ENCODE measurements at places on chromosomes 4 and X.

GRCh38 chr4:152422817-152423320 lies 113.0 kb downstream of the FBXW7 start:
- DNase-seq: no peak

GRCh38 chr4:128449251-128449650 lies 161.6 kb upstream of the PGRMC2 start:
- DNase-seq: no peak

DNA sequence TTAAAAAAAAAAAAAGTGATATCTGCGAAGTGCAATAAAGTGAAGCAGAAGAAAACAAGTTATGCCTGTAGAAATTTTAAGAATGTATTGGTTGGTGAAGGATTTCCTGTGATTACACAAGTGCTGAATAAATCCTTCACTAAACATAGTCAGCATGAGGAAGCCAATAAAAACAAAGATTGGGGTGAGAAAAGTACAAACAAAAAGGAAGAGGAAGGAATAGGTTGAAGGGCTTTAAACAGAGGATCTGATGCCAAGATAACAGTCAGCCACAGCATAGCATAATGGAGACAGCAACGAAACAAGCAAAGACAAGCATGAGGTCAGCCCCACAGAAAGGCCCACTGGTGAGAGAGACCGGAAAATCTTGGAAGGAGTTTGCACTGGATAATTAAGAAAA lies 372.2 kb downstream of the ADAM29 start:
- no peak for DNase-seq

GRCh38 chr4:121693450-121693849 lies 3.3 kb downstream of the ANXA5 start:
- no peak for DNase-seq

DNA sequence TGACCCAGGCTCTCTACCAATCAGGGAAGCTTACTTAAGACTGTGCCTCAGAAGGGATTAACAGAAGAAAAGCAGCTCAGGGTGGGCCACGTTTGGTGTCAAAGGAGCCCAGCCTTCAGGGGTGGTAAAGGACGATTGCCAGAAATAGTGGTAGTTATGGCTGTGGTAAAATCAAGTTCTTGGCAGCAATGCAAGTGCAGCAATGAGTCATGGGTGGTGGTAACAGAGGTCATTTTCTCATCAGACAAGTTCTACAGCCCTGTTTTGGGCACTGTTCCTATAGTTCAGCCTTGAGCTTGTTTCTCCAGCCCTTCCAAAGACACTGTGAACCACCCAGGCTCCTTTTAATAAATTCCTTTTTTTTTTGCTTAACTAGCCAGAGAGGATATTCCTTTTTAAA lies 120.3 kb downstream of the EFHC2 start:
- DNase-seq: no peak

DNA sequence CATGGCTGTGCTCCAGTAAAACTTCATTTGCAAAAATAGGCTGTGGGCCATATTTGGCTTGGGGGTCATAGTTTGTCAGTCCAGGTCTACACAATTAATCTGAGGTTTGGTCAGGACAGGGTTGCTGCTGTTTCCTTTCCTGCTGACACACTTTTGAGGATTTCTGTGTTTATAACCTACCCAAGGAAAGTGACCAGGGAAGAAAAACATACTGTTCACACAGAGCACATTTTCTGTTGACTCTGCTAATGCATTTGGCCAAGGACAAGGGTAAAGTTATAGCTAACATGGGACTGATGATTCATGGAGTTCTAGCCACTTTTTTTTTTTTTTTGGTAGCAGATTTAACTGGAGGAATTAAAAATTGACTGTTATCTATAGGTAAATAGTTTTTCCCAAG lies 43.9 kb upstream of the GEMIN8 start:
- DNase-seq: no peak

DNA sequence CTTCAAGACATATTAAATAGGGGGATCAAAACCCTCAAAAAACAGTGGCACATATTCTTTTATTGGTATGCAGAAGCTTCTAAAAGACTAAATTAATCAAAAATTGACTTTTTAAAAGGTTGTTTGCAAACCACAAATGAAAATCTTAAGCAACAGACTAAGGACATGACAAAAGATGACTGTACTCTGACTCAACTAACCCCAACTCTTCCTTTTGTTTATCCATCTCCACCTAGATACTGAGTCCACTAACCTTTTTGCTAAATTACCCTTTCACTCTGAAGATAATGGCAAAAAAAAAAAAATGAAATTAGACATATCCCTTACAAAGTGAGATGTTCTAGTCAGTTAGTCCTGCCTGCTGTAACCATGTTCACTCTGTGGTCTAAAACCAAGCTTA lies 91.6 kb upstream of the NLRP2B start:
- DNase-seq: no peak

GRCh38 chrX:9164086-9164485 lies 130.2 kb upstream of the FAM9B start:
- DNase-seq: no peak

- DNase-seq: no peak
These were observed 354.3 kb downstream of the GPAT3 start for GRCh38 chr4:83890231-83890630.

- no peak for DNase-seq
These were observed 320.8 kb upstream of the RASGEF1B start for GRCh38 chr4:81792521-81792920.

DNA sequence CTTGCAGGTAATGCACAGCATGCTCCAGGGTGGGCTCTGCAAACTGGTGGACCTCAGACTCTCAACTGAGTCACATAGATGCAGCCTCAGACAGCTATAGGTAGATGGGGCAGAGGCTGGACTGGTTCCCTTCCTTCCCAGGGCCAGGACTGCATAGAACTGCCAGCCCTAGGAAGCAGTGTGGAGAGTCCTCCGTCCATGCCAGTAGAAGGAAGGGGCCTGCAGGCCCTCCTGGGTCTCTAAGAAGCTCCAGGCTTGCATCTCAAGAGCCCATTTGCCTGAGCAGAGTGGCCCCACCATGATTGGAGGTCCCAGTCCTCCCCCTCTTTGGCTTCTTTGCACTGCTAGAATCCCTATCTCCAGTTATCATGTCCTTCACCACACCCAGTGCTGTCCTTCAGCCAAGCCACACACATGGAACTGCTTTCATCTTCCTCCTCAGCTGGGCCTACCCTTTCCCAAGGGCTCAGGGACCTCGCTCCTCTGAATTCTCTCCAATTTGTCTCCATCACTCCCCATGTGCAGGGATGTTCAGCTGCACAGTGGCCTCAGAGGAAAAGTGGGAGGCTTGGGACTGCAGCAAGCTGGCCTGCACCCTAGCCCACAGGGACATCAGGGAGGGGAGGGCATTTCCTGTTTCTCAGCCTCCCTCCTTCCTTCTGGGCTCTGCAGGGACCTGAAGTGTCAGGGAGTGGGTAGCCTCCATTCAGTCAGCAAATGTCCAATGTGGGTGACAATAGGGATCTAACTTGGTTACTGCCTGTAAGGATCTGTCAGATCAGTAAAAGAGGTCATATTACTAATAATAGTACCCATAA lies 146.0 kb downstream of the PJA1 start:
- no peak for DNase-seq

All from CD4-positive, alpha-beta T cell treated with Interleukin-12 subunit alpha and Interleukin-12 subunit beta, for 1 hour (primary cell).